Choroid plexus epithelial cell (primary cell): ENCODE measurements at places on chromosomes 7 and 10.

GRCh38 chr10:82400841-82401240 is 525.8 kb downstream of the NRG3 start:
- no peak for DNase-seq

DNA sequence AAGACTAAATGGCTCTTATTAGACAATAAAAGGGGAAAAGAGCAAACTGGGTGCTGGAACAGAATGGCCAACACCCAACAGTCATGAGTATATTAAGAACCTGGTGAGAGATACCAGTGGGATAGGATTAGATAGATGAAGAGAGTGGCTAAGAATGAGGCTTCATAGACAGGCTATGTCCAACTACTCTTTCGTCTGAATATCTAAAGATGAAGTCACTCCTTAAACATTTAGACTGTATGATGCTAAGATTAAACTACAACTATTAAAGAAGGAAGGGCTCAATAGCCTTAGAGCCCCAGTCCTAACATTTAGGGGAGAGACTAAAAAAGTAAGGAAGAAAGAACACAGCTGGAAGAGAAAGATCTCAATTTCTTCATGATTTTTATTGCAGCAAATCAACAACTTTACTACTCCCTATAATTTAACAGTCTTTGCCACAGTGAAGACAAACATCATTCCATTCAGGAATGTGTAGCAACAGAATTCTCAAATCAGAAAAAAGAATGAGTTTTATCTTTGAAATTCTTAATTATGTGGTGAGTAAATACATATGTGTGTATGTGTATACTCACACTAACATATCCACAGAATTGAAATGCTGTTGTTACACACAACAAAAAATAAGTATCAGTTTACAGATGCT is 45.6 kb downstream of the CACNA2D1 start:
- no peak for DNase-seq

- peak; percentile 71 for DNase-seq
These were observed 21.6 kb upstream of the GIMAP8 start for GRCh38 chr7:150428671-150429451.

GRCh38 chr7:151823566-151824372 is 53.1 kb downstream of the PRKAG2 start:
- peak; percentile 6 for DNase-seq

GRCh38 chr7:133836666-133837065 is 290.5 kb upstream of the LRGUK start:
- no peak for DNase-seq

GRCh38 chr10:74957285-74957961 is 131.0 kb downstream of the KAT6B start:
- no peak for DNase-seq

- DNase-seq, result no peak
These were observed 43.7 kb downstream of the SRPK2 start for GRCh38 chr7:105345003-105345402.

DNA sequence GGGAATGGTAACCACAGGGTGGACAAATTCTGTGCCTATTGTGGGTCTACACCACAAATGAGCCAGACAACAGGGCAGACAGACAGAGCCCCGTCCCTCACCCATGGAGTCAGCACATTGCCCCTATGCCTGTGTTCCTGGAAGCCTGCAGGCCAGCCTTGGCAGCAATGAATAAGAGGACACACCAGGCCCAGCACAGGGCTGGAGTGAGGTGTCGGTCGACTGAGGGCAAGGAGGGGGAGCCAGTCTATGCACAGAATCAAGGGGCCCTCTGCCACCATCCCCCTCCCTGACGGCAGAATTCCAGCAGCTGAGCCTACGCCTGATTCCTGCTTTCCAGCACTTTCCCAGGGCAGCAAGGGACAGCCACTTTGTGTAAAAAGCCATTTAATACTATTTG is 98.2 kb downstream of the CALN1 start:
- DNase-seq, result no peak

DNA sequence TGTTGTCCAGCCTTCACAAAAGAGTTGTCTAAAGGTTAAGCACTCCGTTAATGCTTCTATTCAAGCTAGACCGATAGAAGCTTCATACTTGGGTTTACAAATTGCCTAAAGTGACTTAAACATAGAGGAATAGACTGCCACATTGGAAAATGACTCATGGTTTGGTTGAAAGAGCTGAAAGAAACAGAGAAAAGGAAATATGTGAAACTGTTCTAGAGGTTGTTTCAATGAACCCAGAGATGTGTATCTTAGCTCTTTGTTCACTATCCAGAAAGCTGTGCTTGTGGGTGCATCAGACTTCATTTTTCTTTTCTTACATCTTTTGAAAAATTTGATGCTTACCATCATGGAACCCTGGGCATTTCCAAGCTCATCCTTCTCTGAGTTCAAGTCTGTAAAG is 736.2 kb downstream of the INHBA start:
- no peak for DNase-seq

DNA sequence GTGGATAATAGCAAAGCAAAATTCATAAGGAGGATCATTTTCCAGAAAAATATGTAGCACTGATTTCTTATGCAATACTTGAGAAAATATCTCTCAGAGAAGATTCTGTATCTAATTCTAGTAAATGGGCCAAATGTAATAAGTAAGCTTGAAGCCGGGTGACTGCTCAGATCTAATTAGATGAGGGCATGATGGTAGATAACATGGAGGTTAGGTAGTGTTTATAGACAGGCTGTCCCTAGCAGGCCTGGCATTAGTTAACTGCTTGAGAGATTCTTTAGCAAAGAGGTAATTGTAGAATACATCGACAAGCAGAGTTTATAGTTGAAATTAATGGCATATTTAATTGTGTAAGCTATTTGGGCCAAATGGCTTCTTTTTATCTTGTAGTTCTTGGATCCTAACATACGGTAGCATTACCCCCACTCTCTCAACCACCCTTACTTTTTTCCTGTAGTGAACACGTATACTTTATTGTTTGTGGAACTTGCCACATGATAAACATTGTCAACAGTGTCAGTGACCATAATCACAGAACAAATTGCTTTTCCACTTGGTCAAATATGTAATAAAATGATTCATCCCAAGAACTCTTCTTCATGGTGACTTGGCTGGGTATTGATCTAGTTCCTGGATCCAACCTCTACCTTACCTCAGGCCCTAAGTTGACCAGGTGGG is 343.1 kb downstream of the BBS9 start:
- DNase-seq, result no peak

DNA sequence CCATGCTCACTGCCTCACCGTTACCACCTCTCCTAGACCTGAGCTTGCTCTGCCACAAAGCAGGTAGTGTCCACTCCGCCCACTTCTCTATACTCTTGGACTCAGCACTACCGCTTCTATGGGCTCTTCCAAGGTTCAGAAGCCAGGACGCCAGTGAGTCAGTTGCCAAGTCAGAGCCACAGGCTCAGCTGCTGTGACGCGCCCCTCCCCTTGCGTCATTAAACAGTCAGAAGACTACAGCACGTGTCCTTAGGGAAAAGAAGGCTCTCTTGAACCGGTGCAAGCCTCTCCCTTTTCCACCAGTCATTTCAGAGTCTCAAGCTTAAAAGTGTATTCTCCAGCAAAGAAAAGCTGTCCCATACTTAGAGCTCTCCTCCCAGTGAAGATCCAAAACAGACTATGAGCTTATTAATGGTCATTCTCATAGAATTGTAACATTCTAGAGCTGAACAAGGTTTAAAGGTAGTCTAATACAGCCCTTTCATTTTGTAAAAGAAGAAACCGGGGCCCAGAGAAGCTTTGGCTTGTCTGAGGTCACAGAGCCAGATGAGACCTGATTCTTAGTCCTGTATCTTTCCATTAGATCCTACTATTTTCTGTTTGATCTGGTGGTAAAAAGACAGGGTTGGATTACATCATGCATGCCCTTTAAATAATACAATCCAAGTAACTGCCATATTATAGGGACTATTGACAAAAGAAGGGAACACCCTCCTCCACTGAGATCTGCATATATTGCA is 40.9 kb upstream of the MET start:
- DNase-seq, result peak; percentile 82

DNA sequence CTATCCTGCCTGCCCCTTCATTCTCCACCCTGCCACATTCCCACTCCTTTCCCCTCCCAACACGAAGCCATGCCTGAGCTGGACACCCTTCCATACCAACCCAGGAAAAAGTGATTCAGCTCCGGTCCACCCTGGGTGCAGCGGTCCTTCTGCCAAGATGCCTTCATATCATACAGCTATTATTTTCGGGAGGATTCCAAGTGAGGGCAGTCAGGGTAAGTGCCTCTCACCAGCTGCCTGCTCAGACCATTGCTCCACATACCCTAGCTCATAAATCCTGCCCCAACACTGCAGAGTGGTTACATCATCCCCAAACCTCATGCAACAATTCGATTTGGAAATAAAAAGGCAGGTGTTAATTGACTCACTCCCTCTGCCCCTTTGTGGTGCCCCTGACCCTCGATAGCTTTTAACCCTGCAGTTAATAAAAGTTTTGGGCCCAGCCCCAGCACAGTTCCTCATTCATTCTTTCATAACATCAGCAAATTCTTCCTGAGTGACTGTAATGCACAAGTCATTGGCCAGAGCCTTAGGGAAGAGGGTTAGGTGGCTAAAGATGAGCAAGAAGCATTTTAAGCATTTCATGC is 42.6 kb downstream of the ZNF503 start:
- peak; percentile 73 for DNase-seq
